NCI-H524 (cell line): ENCODE measurements at places on chromosomes 1 and 21.

GRCh38 chr21:42310411-42311001, 4.7 kb downstream of the TFF3 start:
- DNase-seq: no peak

- DNase-seq: no peak
Measured at GRCh38 chr21:35136586-35137219, 87.6 kb upstream of the RUNX1 start.

GRCh38 chr21:27802816-27803475, 836.1 kb upstream of the ADAMTS5 start:
- peak; percentile 27 for DNase-seq

GRCh38 chr1:2636733-2637132, 3.9 kb upstream of the MMEL1 start:
- DNase-seq: no peak

- no peak for DNase-seq
Measured at GRCh38 chr1:24641646-24642151, 1.4 kb upstream of the SRRM1 start.

GRCh38 chr1:206761159-206761768, 9.3 kb upstream of the IL19 start:
- DNase-seq: no peak

DNA sequence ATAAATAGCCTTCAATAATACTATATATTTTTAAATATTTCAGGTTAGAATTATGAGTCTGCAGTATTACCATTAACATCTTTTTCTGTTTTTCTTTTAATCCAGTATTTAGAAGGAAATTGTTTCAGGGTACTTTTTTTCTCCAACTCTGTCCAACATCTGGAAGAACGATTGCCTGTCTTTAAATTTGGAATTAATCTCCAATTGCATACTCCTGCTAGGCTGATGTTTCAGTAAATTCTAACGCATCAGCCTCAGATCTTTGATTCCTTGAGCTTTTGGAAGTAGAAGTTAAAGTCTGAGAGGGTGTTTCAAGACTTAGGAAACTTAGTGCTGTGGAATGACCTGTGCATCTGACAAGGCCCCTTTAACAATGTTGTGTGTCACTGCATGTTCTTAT, 20.3 kb downstream of the NFIA start:
- DNase-seq: no peak

DNA sequence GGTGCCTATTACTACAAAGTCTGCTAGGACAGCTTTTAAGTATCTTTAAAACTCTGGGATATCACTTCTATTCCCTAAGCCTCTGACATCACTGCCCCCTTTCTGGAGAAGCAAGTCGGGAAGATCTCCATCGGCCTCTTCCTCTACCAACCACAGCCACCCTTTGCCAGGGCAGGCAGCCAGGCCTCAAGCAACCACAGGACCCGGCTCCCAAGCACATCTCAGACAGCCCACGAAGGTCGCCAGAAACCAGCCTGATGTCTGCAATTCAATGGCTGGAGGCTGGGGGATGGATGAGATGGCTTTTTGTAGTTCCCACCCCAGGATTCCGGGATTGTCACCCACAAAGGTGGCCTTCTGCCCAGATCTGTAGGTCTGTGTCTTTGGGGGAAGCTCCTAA, 70.7 kb downstream of the LGR6 start:
- DNase-seq: no peak
